AG04450 (cell line): ENCODE measurements at places on chromosomes 3 and 15.

DNA sequence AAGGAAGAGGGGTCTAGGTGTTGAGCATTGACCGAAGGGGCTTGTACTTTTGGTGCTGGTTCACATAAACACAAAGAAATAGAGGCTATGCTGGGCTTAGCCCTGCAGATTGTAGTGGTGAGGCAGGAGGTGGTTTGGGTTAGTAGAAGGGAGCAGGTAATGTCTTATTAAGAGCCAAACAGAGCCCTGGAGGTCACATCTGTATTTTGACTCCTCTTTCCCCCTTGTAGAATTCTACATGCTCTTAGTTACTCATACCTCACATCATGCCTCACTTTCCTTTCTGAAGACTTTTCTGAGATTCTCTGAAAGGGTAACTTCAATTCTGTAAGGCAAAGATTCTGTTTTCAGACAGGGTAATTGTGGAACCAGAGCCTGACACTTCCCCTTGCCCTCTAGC, 16.1 kb upstream of the ZNF80 start:
- no peak for DNase-seq

DNA sequence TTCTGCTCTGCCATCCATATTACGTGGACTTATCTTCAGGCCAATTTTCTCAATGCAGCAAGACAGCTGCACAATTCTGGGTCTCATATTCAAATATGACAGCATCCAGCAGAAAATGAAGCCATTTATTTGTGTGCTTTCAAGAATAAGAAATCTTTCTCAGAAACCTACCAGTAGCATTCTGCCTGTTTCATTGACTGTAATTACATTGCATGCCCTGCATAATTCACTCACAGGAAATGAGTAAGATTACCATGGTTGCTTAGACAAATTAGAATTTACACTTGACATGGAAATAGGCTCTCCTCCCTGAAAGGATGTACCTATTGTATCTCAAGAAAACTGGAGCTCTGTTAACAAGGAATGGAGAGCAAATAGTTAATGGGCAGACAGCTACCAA, 346.6 kb upstream of the DCBLD2 start:
- DNase-seq: no peak

DNA sequence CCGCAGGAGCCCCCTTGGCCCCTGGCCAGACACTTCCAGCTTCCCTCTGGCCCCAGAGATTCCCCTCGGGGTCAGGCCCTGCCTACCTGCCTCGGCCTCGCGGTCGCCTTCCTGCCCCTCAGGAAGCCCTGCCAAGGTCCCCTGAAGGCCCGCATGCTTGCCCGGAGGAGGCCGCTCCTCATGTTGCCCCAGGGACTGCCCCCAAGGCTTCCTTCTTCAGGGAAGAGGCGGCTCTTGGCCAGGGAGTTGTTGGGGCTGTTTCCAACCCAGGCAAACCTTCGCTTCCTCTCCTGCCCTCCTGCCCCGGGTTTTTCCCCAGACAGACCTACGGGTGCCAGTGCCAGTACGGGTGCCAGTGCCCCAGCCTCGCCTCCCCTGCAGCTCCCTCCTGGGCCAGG, 13.5 kb upstream of the MUC4 start:
- DNase-seq: no peak

DNA sequence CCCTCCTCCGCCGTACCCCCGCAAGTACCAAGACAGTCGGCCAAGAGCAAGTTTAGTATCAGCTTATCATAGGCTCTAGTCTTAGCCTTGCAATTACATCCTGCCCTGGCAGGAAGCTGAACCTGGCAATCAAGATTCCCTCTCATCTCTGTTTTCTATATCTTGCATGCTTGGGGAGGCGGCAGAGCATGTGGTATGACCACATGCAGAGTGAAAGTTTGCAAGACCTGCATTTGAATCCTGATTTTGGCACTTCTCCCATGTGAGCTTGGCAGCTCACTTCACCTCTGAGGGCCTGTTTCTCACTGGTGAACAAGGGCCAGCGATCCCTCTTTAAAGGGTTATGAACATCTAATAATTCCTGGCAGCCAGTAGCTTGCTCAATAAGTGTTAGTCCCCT, 106.1 kb upstream of the FRMD4B start:
- no peak for DNase-seq

DNA sequence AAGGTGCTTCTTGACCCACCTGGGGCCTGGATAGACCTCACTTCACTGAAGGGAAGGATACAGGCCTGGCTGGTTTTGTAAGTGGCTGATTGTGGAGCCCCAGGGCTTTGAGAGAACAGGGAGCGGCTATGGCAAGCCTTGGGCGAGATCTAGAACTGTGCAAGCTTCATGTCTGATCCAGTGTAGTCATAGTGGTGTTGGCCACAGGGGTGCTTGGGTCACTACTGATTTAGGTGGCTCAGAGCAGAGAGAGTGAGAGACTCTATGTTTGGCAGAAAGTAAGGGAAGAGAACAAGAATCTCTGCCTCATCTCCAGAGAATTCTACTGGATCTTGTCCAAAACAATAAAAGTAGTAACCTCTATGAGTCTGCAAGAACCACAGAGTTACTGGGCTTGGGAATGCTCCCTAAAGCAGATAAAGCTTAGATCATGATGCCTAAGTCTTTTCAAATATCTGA, 394.2 kb upstream of the EPHA3 start:
- DNase-seq: no peak

DNA sequence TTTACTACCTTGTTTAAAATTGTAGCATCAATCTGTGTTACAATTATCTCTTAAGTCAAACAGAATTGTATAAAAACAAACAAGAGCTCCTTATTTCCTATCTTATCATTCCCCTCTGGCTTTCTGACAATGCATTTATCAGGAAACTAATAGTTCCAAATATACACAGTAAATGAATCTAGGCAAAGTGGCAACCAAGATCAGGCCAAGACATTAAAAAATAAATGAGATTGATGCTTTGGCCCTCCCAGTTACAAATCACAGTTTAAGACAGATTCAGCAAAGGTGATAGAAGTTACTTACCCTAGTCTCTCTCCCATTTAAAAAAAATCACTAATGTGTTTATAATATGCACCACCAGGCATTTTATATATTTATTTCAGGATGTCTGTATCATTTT, 236.7 kb downstream of the EPHA3 start:
- no peak for DNase-seq

DNA sequence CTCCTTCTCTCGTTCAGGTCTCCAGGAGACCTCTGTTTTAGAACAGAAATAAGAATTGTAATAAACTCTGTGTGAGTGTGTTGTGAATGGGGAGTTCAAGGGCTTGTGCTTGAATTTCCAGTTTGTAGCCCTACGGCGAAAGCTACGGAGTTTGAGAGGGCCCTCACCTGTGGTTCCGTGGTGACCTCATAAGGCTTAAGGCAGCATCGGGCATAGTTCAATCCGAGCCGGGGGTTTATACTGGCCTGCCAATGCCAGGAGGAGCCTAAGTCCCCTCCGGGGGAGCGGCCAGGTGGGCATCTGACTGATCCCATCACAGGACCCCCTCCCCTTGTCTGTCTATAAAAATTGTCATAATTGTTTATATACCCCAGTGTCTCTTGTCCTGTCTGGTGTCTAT, 43.7 kb downstream of the ZBTB11 start:
- DNase-seq: no peak

DNA sequence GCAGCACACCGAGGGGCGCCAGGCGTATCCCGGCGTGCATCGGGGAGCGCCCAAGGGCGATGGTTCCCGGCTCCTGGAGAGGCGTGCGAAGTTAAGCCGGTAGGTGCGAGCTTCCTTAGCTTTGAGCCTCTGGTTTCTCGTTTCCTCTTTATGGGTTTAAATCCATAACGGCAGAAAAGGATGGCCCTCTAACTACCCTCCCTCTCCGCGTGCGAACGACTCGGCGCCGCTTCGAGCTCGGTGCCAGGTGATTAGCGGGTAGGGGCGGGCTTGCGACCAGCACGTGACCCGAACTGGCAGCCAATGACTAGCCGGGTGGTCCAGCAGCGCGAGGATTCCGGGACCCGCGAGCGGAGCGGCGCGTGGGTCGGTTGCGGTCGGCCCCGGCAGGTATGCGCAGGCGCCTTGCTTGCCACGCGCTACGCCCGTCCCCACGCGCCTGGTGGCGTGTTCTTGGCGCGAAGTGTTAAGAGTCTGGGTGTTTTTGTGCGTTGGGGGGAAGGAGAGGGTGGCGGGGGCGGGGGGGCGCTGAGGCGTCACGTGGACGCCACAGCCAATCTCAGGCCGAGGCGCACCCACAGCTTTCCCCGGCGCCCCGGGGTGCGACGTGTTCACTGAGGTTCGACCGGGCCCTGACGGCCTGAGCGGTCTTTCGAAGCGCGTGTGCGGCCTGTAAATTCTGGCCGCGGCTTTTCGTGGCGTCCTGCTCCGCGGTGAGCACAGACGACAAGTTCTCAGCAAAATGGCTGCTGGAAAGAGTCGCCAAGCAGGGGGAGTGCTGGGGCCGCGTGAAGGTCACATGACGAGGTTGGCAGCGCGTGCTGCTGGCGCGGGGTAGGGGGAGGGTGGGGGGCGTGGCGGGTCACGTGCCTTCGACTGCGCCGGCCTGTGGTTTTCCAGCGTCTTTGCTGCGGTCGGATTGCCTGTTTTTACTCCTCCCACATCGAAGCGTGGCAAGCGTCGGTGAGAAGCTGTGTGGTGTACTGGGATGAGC, 38.7 kb upstream of the MGA start:
- peak; percentile 56 for DNase-seq

GRCh38 chr15:70059476-70060213, 38.1 kb downstream of the TLE3 start:
- no peak for DNase-seq

DNA sequence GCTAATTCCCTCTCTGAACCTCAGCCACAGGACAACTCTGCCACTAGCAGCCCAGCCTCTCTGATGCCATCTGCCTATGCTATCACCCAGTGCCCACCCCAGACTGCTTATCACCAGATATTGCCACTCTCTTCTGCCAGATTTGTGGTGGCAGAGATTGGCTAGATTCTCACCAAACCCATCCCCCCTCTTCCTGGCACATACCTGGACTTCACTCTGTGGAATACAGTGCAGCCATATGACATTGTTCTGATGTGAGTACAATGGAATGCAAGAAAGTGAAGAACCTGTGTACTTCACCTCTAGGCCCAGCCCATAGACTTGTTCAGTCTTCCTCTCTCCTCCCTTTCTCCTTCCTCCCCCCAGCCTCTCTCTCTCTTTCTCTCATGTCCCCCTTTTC, 46.9 kb upstream of the NTRK3 start:
- DNase-seq: no peak

- no peak for DNase-seq
These were observed 1.9 kb downstream of the MRPS25 start for GRCh38 chr3:15063238-15063637.

- no peak for DNase-seq
These were observed 16.7 kb upstream of the KLF15 start for GRCh38 chr3:126373682-126374601.
